ENCODE measurements at places on chromosomes 6 and 20. TPM values are rescaled to one million over a fixed set of nuclear protein-coding genes. Genes with fewer than 3 reads are reported as not detected.

The C2 gene
- polyA plus RNA-seq: 1.0 TPM

DNA sequence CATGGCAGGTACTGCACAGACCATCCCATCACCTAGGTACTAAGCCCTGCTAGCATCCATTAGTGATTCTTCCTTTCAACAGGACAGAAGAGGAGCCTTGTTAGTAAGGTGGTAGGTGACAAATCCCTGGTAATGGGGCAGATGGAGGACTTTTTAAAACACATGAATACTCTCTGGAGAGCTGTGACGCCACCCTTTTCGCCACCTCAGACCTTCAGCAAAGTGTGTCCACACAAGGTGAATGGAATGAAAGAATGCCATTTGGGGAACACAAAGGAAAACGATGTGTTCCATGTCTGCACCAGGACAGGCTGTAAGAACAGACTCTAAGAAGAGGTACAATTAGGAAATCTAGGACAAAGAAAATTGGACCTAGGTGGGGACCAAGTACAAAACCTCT, 110.5 kb upstream of the CARMIL1 start:
- DNase-seq: no peak

GRCh38 chr20:37807471-37808232, 95.3 kb upstream of the VSTM2L start:
- no peak for DNase-seq

DNA sequence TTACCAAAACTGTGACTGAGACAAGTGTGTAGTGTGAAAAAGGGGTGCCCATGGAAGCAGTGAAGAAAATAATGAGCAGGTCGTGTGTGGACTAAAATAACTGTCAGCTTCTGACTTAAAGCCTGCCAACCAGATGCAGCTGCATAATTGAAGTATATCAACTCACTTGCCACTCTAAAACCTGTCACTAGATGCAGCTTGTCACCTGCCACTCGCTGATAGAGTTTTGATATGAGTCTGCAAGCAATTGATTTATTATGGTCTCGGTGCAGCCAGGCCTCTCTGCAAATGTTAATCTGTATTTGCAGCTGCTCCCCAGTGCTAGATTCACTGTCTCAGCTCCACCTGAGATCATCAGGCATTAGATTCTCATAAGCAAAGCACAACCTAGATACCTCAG, 1090.0 kb upstream of the EYS start:
- DNase-seq: no peak

The PAK5 gene
- not detected for polyA plus RNA-seq

The GSTA3 gene
- polyA plus RNA-seq: not detected

The HCRTR2 gene
- not detected for polyA plus RNA-seq
